Aorta (tissue), 5 donors: ENCODE measurements at places on chromosomes 7 and 10. TPM values are rescaled to one million over a fixed set of nuclear protein-coding genes. Genes with fewer than 3 reads are reported as not detected.

The PON1 gene
- not detected for polyA plus RNA-seq

The PTN gene
- polyA plus RNA-seq, result 36.4 TPM

DNA sequence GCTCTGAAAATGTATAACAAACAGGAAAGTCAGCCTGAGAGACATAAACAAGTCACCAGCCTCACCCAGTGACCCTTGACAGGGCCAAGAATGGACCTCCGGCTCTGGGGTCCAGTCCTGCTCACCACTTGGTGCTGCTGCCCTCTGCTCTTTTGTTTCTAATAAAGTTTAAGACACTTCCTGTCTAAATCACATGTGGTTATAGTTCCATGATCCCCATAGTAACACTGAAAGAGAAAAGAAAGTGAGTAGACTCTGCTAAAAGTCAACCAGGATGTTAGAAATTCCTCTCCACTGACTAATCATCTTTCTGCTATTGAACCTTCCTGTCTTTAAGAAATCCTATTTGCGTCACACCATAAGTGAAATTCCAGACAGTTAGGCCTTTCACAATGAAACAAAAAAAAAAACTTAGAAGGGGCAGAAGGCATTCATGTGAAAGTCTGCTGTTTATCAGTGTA, 179.2 kb upstream of the BET1 start:
- DNase-seq, result peak; percentile 66

- no peak for DNase-seq
Observed at GRCh38 chr7:137816696-137817320, 30.0 kb downstream of the DGKI start.

- DNase-seq, result no peak
Observed at GRCh38 chr10:22993314-22993713, 65.5 kb downstream of the ARMC3 start.

DNA sequence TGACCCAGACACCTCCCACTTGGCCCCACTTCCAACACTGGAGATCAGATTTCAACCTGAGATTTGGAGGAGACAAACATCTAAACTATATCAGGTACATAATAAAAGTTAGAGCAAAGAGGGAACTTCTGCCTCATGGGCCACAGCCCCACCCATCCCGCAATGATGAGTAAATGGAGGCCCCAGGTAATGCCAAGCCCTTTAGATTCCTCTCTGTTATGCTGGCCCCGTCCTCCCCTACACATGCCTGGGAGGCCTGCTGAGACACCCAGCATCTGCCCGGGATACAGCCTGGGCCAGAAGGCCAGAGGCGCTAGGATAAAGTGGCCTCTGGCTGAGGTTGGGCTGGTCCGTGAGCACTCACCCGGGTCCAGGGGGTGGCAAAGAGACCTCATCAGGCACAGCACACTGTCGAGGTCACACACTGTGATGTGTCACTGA, 185.5 kb upstream of the SH2B2 start:
- DNase-seq, result peak; percentile 48

DNA sequence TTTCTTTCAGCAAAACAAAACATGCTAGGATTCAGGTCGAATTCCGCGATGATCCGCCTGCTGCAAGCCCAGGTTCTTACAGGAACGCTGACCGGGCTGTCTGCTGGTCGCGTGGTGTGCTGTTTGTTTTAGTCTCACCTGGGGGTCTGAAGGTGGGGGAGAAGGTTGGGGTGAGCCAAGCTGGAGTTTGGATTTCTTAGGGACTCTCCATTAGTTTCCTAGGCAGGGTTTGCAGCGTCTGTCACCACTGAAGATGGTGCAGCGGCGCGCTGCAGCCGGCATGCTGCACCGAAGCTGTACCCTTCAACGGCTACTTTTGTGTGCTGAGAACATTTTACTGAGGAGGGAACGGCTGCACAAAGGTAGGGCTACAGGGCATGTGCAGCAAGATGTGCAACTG, 48.7 kb downstream of the GCC1 start:
- DNase-seq, result no peak

- DNase-seq, result no peak
Observed at GRCh38 chr10:45602082-45602730, 70.4 kb downstream of the ZFAND4 start.

DNA sequence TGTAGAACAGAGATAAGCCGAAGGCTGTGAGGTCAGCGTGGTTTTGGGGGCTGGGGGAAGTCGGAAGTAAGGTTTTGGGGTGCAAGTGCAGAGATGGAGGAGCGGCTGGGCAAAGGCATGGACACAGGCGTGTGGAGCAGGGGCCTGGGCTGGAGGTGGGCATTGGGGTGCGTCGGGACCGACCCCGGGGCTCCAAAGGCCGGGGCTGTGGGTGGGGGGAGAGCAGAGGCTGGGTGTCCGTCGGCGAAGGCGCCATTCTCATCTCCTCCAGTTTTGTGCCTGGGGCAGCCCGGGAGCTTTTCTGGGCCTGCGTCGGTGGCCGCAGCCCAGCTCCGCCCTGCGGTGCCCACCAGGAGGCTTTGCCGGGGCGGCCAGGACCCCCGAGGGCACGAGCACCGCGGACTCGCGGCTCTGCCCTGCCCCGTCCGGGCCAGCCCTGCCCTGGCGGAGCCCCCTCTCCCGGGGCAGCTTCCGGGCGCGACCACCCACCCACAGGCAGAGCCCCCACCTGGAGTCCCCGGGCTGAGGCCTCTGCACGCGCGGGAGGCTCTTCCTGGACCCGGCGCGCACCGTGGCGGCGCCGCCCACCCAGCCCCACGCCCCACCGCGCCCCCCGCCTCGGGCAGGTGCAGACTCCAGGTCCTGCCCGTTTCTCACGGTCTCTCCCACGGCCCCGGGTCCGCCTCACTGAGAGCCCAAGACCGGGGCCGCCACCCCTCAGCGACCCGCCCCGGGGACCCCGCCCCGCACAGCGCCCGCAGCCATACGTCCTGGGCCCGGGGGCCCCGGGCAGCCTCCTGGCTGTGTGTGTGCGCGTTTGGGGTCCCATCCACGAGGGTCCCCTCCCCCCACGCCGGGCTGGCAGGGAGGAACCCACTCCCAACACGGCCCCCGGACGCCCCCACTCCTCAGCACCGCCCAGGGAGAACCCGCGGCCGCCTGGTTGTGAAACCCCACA, 7.7 kb upstream of the SCART1 start:
- DNase-seq, result peak; percentile 76

- DNase-seq, result no peak
Observed at GRCh38 chr10:28897617-28898464, 220.5 kb downstream of the BAMBI start.

The SLC26A4 gene
- 1.4 TPM for polyA plus RNA-seq

The RAB11FIP2 gene
- polyA plus RNA-seq, result 5.4 TPM

- no peak for DNase-seq
Observed at GRCh38 chr10:130959752-130960195, 351.7 kb downstream of the TCERG1L start.

DNA sequence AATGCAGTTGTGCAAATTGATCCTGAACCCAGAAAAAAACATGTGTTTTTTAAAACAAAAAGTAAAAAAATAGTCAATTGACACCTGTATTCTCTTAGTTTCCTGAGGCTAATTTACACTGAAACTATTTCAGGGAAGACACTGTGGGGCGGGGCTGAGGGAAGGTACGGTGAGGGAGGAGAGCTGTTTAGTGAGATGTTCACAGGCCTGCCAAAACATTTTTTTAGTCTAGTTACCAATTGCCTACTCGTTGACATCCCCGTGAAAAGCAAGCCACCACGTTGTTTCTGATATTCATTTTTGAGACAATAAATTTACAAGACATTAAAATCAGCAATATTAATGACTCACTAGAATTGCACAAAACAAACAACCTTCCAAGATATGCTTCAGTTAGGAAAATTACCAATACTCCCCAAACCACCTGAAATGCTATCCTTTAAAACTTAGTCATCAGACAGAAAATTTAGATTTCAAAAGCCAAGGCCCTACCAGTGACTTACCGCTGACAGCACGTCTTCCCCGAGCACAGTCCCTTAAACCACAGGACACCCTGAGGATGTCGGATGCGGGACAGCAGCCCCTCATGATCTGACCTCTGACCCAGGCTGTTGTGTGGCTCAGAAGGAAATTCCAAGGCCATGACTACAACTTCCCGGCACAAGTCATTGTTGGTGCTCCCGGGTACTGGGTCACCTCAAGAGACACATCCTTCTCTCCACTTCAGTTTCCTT, 279.2 kb downstream of the PRPF18 start:
- no peak for DNase-seq

The CYTH3 gene
- 37.6 TPM for polyA plus RNA-seq

DNA sequence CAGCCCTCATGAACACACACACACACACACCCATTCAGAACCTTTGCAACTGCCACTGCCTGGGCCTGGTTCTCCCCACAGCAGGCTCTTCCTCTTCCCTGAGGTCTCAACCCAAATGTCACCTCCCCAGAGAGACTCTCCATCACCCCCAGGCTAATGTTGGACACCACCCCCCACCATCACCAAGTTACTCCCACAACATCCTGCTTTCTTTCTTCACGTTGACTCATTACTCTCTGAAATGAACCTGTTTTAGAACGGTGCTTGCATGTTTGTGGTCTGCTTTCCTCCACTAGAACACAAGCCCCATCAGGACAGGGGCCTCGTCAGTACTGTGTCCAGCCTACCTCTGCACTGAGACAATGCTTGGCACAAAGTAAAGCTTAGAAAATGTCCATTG, 16.0 kb downstream of the AFAP1L2 start:
- DNase-seq, result no peak

DNA sequence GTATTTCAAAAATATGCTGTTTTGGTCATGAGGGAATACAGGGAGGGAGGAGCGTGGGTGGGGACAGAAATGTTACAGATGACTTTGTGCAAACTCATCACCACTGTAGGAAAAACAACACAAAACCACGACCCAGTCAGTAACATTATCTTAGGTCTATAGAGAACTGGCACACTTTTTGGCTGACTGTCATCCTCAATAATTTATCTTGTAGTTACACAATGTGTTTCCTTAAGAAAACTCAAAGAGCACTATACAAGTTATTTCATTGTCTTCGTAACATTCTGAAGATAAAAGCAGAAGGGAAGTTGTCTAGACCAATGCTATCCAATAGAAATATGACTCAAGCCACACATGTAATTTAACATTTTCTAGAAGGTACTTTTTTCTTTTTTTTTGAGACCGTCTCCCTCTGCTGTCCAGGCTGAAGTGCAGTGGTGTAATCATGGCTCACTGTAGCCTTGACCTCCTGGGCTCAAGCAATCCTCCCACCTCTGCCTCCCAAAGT, 16.9 kb upstream of the CDK14 start:
- no peak for DNase-seq

The ZNF316 gene
- 5.6 TPM for polyA plus RNA-seq

The THSD7A gene
- polyA plus RNA-seq, result 0.03 TPM

The TMEM168 gene
- 5.0 TPM for polyA plus RNA-seq

DNA sequence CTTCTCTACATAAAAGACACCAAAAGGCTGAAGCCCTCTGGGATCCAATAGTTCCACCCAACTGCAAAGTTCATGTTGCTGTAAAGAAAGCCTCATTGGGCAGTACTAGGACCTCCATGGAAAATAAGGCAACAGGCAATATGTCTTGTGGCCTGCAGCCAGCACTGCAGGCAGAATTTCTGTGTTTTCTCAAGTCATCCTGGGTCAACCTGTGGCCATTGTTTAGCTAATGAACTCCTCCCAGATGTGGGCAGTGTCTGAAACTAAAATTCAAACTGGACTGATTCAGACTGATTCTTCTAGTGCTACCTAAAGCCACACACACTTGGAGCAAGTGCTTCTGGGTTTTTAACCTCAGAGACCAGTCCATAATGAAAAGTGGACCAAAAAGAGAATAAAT, 141.5 kb downstream of the PPP1R17 start:
- no peak for DNase-seq
